ENCODE measurements at places on chromosomes 3 and 15.

GRCh38 chr3:182246870-182247269, 535.1 kb downstream of the SOX2 start:
- no peak for DNase-seq

DNA sequence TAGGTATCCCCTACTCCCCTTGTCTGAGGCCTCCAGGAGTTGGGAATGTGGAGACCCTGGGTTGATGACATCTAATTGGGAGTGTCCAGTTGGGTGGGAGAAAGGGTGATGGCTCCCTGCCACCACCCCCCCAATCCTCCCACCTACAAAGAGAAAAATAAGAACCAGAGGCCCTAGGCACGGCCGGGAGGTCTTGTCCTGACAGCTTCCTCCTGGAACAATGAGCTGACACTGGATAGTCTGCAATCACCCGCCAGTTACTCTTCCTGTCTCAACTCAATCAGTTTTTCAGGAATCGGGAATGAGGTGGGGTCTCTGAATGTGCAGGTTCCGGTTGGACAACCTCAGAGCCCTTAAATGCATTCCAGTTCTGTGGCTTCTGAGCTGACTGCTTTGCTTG, 129.9 kb upstream of the MRPS22 start:
- DNase-seq, result no peak

DNA sequence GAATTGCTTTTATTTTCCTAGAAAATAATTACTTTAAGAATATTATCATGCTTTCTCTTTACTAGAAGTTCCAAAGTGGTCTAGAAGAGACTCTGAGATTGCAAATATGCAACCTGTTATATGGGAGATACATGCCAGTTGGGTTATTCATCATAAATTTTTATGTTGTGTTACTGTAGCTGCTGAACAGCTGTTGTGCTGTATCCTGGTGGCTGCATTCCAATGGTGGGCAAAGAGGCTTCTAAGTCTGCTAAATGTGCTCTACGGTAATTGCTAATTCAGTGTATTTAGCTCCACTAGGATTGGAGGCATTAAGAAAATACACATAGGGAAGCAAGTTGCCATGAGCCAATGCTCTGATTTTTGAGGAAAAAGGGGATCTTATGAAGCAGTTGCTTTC, 409.0 kb downstream of the TUSC7 start:
- no peak for DNase-seq

- DNase-seq, result no peak
Observed at GRCh38 chr3:137764001-137764433, at the start of gene SOX14. SOX14 (plus strand) TSS chr3:137764315; CDS start chr3:137764785, 470 bp downstream.

DNA sequence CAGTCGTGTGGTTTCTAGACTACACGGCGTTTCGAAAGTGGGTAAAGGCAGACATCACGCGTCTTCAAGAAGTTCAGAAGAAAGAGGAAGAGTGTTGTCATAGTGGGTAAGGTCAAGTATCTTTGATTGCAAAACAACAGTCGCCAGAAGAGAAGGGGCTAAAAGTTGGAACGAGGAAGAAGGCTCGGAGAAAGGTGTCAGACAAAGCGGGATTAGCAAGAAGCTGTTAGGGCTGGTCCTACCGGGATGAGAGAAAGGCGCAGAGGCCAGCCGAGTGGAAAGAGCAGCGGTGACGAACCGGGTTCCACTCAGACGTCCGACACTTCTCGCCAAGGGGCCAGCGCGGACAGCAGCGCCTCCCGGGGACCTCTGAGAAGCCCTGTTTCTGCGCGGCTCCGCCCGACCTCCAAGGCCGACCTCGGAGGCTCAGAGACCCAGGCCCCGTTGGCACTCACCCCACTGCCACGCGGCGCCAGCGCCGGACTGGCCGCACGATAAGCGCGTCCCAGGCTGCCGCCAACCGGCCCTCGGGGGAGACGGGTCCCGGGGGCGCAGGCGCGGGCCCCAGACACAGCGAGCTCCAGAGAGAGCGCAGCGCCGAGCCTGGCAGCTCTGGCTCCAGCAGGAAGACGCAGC, 436 bp downstream of the ADPGK start:
- no peak for DNase-seq
